ENCODE measurements at places on chromosomes 1 and 21.

DNA sequence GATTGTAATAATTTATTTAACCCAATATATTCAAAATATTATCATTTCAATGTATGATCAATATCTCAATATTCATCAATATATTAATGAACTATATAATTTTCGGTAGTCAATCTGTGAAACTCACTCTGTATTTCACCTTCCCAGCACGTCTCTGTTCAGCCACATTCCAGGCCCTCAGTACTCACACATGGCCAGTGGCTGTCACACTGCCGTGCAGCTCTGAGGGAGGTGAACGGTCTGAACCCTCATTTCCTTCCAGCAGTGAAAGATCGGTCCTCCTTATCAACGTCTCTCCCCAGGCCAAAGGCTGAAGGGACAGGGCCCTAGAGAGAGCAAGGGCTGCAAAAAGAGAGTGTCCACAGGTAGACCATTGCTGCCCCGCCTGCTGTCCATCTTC is 39.5 kb upstream of the ZNF124 start:
- DNase-seq, result no peak

DNA sequence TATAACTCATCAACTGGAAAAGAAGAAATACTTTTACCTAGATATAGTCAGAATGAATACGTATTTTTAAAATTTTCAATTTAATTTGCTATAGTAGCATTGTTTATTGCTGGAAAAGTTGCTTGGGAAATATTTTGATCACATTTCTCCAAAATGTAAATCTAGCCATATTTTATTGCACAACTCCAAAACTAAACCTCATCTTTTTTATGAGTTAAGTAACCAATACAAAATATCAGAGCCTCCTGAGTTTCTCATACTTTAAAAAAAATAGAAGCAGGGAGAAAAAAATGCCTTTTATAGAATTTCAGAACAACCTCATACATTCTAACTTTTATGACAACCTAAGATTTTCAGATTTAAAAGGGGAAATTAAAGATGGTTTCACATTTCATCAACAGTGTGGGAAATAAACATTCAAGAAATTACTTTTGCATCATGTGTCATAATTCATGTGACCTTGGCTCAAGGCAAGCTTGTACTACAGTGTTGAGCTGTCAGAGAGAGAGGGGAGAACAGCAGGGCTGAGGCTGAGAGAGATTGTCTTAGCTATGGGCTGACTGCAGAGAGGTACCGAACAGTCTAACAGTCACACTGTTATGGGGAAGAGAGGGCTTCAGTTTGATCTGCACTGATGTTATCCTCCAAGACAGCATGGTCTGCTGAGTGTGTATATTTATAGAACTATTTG is 519.0 kb downstream of the LTN1 start:
- DNase-seq, result no peak

- DNase-seq, result no peak
Measured at GRCh38 chr1:67347688-67348472, 40.2 kb downstream of the IL12RB2 start.

DNA sequence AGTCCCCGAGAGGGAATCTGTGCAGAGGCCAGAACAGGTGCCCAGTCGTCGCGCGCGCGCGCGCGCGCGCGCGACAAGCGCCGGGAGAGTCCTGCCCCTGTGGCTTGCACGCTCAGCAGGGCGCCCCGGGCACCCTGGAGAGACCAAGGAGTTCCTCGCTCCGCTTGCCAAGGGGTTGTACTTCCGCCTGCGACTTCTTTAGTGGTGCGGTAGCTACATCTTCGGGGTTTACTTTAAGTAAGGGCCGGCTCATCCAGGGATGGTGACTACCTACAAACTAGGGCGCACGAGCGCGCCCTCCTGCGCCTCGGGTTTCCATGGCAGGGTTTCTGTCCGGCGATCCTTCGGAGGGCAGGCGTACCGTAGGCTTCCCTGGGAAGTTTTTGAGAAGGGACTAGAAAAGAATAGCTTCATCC is 1.4 kb downstream of the LHX4 start:
- no peak for DNase-seq

DNA sequence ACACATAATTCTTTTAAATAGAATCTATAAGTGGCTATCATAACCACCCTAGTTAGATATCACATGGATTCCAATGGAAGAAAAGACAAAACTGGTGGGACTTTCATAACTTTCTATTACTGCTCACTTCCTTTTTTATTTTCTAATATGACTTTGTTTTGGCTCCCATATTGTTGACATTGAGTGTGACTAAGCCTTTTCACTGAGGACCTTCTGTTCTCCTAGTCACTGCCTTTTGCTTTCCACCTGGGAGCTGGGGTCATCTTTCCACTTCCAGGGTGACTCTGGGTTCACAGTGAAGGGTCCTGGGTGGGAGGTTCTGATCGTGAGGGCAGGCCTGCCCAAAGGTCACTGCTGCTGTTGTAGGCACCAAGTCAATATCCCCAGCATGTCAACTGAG is 275.8 kb downstream of the TGFB2 start:
- DNase-seq, result no peak

DNA sequence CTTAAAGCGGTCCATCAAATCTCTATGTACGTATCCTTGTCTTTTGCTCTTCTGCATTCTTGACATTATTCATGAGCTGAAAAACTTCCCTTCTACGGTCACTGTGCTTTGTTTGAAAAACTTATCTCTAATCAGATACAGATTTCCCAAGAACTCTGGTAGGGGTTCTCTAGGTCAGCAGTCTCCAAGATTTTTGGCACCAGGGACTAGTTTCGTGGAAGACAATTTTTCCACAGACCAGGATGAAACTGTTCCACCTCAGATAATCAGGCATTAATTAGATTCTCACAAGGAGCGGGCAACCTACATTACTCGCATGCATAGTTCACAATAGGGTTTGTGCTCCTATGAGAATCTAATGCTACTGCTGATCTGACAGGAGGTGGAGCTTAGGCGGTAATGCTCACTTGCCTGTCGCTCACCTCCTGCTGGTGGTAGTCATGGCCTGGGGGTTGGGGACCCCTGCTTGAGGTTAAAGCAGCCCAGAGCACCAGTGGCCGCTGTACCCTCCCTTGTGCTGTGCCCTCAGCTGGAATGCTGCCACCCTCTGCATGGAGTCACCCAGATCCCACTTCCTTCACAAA is 30.8 kb downstream of the AK2 start:
- DNase-seq, result no peak

DNA sequence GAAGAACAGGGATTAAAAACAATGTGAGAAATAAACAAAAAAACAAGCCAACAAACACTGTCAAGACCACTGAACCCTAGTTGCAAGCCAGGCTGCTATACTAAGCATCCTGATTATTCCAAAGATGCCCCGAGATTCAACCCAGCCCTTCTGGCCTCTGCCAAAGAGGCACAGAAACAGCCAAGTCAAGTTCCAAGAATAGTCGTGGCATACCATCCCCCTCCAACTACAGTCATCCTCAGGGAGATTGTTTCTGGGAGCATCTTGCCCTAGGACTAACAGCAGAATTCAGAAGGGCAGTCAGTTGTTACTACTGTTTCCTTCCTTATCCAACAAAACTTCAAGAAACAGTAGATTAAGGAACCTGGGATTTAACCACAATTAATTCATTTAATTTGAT is 52.3 kb downstream of the ABL2 start:
- DNase-seq, result no peak

DNA sequence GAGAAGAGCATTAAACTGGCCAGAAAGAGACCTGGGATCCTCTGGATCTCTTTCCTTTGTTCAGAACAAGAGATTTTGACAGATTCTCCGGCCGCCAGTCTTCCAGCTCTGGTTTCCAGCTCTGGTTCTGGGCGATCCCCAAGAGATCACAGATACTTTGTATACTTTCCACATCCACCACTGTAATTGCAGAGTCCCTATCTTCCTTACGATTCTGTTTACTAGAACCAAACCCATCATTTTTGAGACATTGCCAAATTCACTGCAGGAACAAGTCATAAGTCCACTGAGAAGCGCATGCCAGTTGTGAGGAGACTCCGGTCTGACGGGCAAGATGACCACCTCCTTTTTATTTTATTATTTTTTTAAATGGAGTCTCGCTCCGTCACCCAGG is 505.2 kb downstream of the SMYD3 start:
- DNase-seq, result no peak

DNA sequence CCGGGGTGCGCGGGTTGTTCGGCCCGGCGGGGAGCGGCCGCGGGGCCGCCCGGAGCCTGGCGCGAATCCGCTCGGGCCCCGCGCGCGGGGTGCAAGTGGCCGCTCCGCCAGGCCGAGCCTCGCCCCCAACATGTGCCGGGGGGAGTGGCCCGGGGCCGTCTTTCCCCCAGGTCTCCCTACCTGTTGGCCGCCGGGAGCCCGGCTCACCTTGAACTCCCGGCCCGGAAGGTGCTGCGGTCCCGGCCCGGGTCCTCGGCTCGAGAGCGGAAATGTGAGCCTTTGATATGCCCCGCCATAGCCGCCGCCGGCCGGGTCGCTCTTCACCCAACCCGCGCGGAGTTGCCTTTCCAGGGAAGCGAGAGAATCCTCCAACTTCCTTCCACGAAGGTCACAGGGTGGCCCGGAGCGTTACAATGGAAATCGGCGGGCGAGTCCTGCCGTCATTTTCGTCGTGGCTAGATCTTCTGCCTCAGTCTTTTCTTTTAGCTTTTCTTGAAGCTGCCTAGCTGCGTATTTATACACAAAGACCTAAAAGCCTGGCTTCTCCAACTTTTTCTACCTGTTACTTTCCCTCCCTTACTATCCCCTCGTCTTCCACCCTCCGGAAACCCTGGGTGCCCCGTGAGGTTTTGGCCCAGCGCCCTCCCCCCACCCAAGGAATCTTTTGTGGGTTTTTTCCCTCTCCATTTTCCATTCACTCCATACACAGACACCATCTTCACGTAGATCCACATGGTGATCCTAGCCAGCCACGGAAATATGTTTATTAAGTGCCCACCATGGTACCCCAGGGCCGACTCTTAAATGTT is 867 bp downstream of the PTGFRN start:
- peak; percentile 9 for DNase-seq

- no peak for DNase-seq
Measured at GRCh38 chr1:14027099-14027498, 327.1 kb downstream of the PRDM2 start.

GRCh38 chr1:34713443-34713842 is 41.4 kb upstream of the GJB5 start:
- no peak for DNase-seq

Data from activated naive CD4-positive, alpha-beta T cell (primary cell).